ENCODE measurements at places on chromosomes 1 and 21.

GRCh38 chr1:75426688-75427087 is 184.2 kb downstream of the SLC44A5 start:
- no peak for DNase-seq

DNA sequence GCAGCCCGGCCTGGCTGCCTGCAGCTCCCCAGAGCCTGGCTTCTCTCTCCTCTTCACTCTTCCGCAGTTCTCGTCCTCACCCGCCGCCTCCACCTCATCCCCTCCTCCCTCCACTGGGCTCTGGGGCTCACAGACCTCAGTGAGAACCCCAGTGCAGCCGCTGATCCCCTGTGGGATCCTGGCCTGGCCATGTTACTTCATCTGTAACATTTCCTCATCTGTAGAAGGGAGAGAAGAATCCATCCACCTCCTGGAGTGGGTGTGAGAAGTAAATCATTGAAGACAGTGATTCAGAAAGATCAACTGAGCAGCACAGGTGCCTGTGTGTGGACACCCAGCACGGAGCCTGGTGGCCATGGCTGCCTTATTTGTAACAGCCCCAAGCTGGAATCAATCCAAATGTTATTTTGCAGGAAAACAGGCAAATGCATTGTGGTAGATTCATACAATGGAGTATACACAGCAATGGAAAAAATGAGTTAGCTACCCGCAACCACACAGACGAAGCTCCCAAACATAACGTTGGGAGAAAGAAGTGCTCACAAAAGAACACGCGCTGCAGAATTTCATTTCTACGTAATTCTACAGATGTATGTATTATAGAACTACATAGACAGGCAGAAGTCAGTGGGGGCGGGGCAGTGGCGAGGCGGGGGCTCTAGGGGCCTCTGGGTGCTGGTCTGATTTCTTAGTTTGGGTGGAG is 8.7 kb downstream of the LAPTM5 start:
- no peak for DNase-seq

DNA sequence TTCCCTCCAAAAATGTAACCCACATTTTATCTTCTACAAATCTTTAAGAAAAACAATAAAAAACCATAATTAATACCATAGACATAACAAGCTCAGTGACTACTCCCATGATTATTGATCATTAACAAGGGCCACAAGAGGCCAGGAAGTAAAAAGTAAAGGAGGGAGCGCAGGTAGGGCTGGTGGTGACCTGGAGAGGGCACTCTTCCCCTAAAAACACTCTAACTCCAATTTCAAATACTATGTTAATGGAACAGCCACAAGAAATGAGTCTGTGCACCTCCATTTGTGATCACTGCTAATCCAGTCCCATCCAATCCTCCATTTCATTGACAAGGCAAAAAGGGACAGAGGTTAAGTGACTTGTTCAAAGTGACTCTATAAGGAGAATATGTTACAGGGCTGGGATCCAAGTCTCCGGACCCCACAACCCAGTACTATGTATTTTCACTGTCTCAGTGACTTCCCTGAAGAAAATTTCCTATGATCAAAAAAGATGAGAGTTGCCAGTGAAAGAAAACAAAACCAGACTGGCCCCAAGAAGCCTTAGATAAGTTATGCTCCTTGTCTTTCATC is 41.2 kb upstream of the CFAP298 start:
- DNase-seq, result no peak

- DNase-seq, result no peak
Measured at GRCh38 chr1:221620437-221621384, 121.2 kb downstream of the DUSP10 start.

DNA sequence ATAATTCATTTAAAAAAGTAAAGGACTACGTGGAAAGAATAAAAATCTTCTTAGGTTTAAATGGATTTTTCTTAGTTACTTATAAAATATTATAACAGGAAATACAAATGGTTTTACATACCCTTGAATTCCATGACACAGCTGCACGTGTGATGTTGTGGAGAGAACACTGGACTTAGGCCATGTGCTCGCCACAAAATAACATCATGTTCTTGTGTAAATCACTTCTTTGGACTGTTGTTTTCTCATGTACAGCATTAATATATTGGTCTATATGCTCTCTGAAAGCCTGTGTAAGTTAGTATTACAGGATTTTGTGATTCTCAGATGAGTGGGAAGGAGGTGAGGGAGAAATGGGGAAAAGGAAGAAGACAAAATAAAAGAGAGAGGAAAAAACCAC is 228.2 kb downstream of the DNM3 start:
- DNase-seq, result no peak

DNA sequence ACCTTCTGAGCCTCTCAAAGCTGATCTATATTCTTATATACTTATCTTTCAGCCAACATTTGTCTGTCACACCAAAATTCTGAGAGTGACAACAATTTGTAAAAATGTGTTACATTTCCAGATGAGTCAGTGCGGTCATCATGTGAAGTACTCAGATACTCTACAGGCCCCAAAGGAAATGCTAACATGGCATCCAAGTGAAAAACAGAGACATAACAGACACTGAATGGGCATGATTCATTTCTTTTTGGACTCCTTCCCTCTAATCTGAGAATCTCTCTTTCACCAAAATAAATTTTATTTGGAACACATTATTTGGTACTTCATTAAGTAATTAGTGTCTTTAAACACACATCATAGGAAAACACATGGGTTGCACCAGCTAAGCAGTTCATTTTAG is 96.6 kb downstream of the SLC44A5 start:
- no peak for DNase-seq

GRCh38 chr1:82108843-82109242 is 308.1 kb downstream of the ADGRL2 start:
- DNase-seq, result no peak

DNA sequence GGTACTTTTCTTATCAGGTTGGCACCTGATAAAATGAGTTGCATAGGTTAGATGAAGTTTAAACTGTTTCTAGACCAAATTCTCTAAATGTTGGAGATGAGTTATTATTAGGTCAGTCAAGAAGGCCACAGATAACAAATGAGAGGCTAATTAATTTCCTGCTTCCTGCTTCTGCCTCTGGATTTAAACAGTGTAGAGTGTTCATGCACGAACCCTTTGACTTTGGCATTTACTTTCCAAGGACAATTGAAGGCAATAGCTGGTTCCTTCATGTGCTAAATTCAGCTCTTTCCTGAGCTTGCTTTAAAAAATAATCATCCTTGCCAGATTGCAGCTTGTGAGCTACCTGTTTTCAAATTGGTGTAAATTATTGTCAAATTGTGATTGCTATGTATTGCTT is 80.6 kb downstream of the RASAL2 start:
- no peak for DNase-seq

DNA sequence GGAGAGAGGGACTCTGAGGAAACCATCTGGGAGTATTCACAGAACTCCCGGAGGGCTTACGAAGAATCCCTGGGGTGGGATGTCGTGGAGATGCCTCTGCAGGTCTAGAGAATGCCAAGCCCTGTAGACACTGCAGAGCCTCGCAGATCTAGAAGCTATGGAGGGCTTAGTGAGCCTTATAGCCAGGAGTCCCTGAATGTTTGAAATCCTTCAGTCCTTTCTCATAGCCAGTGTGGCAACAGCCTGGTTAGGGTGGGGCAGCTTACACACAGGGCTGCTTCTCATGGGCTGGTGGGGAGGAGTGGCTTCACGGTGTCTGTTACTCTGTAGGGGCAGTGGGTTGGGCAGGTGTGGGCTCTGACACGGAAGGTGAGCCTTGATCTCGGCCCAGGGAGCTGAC is 44.2 kb upstream of the KDM4A start:
- no peak for DNase-seq

DNA sequence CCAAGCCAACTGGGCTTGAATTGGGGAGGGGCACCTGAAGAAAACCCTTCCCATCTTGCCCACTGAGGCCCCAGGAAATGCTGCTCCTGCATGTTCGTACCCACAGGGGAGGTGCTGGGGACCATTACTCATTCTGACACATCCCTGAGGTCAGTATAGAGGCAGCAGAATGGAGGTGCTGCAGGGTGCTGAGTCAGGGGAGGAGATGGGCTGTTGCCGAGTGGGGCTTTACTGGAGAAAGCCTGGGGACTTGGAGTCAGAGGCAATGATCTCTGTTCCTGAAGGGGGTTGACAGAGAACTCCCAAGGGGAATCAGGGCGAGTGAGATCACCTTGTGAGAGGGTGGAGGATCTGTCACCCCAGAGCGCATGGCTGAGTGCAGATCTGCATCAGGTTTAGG is 40.2 kb upstream of the KCNA10 start:
- no peak for DNase-seq

DNA sequence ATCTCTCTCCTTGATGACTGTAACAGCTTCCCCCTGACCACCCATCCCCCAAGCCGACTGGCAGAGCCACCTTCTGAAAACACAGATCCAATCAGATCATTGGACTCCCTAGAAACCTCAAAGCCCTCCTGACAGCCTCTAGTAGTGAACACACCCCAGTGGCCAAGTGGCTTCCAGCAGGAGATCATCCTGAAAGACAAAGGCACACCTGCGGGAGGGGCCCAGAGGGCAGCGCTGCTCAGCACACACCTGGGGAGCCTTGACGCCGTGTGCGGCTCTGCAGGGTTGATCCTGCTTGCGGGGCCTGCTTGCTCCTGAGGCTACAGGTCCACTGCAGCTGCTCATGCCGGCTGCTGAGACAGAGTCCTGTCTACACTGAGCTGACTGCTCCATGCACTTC is 41.5 kb downstream of the SLC66A1 start:
- no peak for DNase-seq

GRCh38 chr1:6258675-6259074 is 2.2 kb downstream of the GPR153 start:
- DNase-seq, result no peak

GRCh38 chr1:205493241-205494085 is 11.0 kb upstream of the CDK18 start:
- no peak for DNase-seq

- no peak for DNase-seq
Measured at GRCh38 chr1:30743584-30744059, 14.0 kb downstream of the LAPTM5 start.

DNA sequence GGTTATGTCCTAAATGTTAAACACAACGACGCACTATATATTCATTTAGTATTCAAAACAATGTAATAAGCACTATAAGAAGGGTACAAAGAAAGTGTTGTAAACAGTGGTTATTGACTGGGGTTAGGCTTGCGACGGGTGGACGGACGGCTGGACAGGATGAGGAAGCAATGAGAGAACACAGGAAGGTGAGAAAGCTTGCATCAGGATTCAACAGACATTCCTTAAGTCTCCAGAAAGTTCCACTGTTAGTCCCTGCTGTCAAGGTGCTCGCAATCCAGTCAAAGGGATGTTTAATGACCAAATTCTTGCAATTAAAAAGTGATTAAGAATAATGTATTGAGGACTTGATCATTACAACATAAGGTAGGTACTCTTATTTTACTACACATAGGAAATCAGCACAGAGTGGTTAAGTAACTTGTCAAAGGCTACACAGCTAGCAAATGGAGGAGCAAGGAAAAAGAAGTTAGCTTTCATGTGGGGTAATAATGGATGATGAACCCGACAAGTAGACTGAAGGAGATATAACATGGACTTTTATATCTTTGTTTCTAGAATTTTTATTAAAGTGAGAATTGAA is 994 bp upstream of the ACBD6 start:
- no peak for DNase-seq

GRCh38 chr1:243341074-243341473 is 85.2 kb downstream of the SDCCAG8 start:
- no peak for DNase-seq

GRCh38 chr1:25985171-25985570 is 12.7 kb downstream of the PAFAH2 start:
- no peak for DNase-seq

GRCh38 chr1:39666772-39667171 is 5.1 kb downstream of the NT5C1A start:
- DNase-seq, result peak; percentile 34

- DNase-seq, result no peak
Measured at GRCh38 chr1:165564561-165564960, 20.8 kb downstream of the LRRC52 start.

- DNase-seq, result no peak
Measured at GRCh38 chr1:81155131-81155530, 645.6 kb upstream of the ADGRL2 start.

GRCh38 chr1:178940068-178940765 is 69.3 kb upstream of the ANGPTL1 start:
- DNase-seq, result no peak

DNA sequence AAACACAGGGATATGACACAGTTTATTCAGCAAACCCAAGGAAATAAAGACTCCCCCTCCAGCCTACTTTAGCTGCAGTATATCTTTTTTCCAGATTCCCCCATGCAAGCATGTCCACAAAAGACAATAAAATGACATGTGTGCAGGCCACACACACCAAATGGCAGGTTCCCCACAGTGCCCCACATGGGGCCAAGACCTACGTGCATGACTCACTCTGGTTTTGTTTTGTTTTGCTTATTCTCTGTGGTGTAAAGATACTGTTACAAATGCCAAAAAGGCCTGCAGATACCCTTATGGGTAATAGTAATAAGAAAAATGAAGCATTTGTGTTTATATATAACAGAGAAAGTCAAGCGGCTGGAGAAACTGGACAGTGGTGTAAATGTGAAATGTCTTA is 71.6 kb downstream of the RD3 start:
- no peak for DNase-seq

DNA sequence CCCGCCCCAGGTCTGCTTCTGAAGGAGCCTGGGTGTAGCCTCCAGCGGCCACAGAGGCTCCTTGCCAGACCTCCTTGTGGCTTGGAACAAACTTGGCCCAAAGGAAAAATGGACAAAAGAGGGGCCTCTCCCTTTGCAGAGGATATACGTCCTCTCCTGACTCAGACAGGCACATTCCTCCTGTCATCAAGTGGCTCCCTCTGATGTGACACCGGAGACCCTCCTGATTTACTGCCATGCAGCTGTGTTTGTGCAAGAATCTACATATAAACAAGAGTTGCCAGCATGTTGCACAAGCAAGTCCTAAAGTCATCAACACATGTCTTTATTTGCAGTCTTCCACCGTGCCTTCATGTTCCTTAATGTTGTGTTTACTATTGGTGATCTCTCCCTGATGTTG is 54.1 kb upstream of the F3 start:
- DNase-seq, result no peak

- DNase-seq, result no peak
Measured at GRCh38 chr1:76746206-76746605, 121.1 kb upstream of the ST6GALNAC5 start.

- no peak for DNase-seq
Measured at GRCh38 chr1:92228401-92228800, 10.7 kb downstream of the C1orf146 start.

DNA sequence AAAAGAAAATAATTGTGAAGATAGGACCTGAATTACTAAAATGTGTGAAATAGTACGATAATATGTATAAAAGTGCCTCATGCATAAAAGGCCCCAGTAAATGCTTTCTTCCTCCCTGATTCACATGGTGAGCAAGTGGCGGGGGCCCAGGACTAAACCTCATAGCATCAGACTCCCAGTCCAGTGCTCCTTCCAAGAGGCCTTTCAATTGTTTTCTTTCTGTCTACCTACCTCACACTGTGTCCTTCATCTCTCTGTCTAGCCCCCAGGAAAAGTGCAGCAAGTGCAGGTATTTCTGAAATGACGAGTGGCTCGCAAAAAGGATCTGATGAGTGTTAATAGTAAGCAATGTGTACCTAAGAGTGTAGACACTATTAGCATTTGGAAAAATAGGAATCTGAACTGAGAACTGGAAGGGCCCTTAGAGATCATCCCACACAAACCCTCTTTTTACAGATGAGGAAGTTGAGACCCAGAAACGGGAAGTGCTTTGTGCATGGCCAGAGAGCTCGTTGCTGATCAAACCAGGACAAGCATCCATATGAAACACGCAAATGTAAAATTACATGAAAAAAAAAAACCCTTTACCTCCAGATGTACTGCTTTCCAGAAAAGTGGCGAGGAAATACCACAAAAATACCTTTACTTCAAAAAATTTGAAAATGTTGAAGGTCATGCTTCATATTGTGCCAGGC is 118.2 kb upstream of the HOOK1 start:
- DNase-seq, result no peak

GRCh38 chr1:51623025-51623424 is 6.1 kb downstream of the OSBPL9 start:
- DNase-seq, result no peak

All from activated CD8-positive, alpha-beta memory T cell treated with anti-CD3 and anti-CD28 coated beads for 48 hours (primary cell).